ENCODE measurements at places on chromosomes 4 and X.

GRCh38 chrX:15505101-15505500 lies 4.5 kb downstream of the BMX start:
- DNase-seq: no peak

DNA sequence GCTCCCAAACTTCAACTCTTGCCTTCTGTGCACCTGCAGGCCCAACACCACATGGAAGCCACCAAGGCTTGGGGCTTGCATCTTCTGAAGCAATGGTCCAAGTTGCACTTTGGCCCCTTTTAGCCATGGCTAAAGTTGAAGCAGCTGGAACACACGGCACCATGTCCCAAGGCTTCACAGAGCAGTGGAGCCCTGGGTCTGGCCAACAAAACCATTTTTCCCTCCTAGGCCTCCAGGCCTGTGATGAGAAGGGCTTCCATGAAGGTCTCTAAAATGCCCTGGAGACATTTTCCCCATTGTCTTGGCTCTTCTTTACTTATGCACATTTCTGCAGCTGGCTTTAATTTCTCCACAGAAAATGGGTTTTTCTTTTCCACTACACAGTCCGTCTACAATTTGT lies 61.3 kb upstream of the CYSLTR1 start:
- no peak for DNase-seq

- no peak for DNase-seq
These were observed 681.9 kb upstream of the HS3ST1 start for GRCh38 chr4:12110627-12111026.

- DNase-seq: peak; percentile 42
These were observed 87.8 kb downstream of the SH3KBP1 start for GRCh38 chrX:19799319-19800182.

DNA sequence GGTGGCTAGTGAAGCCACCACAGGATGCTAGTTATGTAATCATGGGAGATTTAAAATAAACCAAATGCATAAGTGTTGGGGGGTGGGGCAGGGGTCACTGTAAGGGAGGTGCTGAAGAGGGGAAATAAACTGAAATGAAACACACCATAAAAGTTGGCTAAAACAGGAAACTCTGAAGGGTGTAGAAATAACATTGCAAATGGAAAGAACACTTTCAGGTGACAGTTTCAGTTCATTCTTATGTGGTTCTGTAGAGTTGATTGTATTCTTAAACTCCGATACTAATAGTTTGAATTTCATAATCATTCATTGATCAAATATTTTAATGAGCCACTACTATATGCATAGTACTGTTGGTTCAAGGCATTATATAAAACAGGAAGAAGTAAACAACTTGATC lies 80.1 kb downstream of the HDAC8 start:
- DNase-seq: no peak

DNA sequence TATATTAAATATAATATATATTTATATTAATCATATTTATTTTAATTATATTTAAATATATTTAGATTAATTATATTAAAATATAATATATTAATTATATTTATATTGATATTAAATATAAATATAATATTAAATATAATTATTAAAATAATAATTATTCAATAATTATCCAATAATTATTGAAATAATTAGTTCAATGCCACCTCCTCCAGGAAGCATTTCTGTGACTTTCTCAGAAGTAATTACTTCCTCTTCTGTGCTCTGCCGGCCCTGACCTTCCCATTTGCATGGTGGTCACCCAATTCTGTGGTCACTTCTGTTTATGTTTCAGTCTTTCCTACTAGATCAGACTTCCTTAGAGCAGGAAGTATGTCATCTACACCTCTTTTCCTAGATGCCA lies 45.8 kb downstream of the EVC2 start:
- no peak for DNase-seq

DNA sequence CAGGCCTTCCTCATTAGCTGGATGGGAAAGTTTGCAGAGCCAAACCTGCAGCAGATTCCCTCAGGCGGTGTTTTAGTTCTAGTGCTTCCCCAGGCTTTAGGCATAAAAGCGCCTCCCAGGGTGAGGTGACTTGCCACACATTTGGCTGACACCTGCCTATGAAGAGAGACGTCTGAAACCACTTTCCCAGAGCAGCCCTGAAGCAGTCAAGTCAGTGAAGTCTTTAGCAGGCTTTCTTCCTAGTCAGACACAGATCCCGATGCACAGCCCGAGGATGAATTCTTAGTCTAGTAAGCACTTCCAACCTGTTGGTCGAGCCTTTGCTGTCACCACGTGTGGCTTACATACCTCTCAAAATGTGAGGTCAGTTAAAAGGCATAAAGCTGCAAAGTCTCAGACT lies 484.1 kb downstream of the SMARCA1 start:
- DNase-seq: no peak

DNA sequence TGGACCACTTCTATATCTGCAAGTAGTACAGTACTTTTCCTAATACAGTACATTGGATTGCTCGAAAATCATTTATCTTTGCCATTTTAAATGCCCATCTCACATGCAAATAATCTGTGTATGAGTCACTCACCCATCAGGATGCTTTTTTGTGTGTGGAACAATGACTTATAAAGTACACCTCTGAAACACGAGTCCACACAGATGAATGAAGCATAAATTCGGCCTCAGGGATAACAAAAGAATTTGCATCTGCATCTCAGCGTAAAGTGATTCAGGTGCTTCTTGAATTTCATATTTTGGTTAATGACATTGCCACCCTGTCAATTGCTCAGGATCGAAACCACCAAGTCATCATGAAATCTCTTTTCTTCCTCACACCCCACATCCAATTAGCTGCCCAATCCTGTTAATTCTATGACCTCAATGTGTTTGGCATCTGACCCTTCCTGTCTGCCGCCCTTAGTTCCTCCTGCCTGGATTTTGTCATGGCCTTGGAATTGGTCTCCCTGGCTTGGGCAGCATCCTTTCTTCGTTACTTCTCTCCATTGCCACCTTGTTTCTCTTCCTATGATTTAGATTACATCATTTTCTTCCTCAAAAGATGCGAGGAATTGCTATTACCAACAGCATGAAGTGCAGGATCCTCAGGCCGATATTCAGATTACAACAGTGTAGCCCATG lies 161.6 kb upstream of the MID1 start:
- DNase-seq: no peak

DNA sequence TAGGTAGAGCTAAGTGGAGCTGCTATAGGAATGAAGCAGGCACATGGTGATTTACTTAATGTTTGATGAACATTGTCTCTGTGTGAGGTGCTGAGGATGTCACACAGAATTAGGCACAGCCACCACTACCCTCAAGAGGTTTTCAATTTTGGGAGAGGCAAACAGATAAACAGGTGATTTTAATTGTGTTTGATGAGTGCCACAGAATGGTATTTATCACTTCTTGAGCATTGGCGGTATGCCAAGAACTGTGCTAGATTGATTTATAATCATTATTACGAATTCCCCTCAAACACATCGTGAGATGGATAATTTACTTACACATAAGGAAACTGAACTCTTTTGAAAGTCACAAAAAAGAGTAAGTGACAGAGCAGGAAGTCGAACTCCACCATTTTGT lies 74.8 kb downstream of the FREM3 start:
- DNase-seq: no peak

GRCh38 chrX:15973299-15973698 lies 118.7 kb upstream of the AP1S2 start:
- peak; percentile 34 for DNase-seq

GRCh38 chr4:90546114-90546513 lies 418.9 kb downstream of the CCSER1 start:
- no peak for DNase-seq

- DNase-seq: no peak
These were observed 119.7 kb upstream of the NWD2 start for GRCh38 chr4:37124800-37125199.

- peak; percentile 95 for DNase-seq
These were observed 36.6 kb downstream of the MAP7D3 start for GRCh38 chrX:136214551-136214950.

- no peak for DNase-seq
These were observed 13.0 kb upstream of the PLAC1 start for GRCh38 chrX:134671294-134671693.

- DNase-seq: no peak
These were observed 185.5 kb downstream of the RAB28 start for GRCh38 chr4:13298655-13299054.

- DNase-seq: no peak
These were observed 261.8 kb downstream of the KCTD8 start for GRCh38 chr4:44186850-44187246.

DNA sequence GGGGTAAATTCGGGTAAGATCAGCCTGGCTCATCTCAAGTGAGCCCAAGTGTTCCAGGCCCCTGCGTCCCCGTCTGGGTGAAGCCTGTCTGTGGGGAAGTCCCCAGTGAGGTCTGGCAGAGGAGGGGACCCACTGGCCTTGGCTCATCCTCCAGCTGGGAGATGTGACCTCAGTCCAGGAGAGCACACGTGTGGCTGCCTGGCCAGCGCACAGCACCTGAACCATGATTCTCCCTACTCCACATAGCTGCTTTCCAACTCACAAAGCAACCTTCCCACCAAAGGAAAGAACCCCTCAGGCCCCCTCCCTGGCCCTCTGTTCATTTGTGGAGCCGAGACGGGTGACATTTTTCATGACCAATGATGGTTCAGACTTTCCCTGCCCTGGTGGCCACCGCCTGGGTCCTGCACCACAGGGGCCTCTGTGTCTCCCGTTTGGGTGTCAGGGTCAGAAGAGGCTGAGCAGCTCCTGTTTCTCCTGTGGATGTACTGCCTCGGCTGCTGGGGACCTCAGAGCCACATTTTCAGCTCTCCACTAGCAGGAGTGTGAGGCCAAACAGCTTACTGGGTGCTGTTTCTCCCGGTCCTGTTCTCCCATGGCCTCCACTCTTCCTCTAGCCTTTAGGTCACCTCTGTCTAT lies 111.4 kb downstream of the CPZ start:
- DNase-seq: no peak

- no peak for DNase-seq
These were observed 231.6 kb downstream of the TLL1 start for GRCh38 chr4:166104623-166105022.

DNA sequence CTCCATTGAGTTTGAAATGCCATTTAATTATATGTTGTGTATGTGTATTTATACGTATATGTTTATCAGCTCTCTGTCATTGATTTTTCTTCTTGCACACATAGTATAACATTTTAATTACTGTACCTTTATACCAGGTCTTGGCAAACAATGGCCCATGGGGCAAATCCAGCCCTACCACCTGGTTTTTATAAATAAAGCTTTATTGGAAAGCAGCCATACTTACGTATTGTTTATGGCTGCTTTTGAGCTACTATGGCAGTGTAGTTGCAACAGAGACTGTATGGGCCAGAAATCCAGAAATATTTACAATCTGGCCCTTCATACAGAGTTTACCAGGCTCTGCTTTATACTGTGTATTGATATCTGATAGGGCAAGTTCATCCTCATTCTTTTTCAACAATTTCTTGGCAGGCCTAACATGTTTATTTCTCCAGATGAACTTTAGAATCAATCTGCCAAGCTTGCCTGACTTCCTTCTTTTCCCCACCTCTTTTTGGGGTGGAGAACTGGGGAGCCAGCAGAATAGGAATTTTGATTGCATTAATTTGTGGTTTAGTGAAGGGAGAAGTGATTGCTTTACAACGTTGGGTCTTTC lies 15.8 kb downstream of the DCUN1D4 start:
- no peak for DNase-seq

Data from fibroblast of skin of back (primary cell).